ENCODE measurements at places on chromosomes 11 and 22.

- DNase-seq: peak; percentile 19
These were observed 406.2 kb downstream of the METTL15 start for GRCh38 chr11:28514391-28514790.

DNA sequence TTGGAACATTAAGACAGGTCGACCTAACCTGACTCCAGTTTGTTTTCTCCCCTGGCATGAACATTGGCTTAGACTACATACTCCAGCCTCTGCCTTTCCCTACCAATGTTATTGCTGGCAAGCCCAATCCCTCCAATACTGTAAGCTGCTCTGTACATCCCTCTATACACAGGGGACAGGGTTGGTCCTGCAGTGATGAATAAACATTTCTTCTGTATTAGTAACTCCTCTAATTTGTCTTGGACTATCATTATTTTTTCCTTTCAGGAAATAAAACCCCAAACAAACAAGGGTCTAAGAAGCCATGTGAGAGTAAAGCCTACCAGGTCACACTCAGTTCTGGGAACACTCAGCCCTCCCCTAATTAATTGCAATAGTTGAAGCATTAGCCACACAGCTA, 35.1 kb upstream of the FJX1 start:
- DNase-seq: peak; percentile 84

DNA sequence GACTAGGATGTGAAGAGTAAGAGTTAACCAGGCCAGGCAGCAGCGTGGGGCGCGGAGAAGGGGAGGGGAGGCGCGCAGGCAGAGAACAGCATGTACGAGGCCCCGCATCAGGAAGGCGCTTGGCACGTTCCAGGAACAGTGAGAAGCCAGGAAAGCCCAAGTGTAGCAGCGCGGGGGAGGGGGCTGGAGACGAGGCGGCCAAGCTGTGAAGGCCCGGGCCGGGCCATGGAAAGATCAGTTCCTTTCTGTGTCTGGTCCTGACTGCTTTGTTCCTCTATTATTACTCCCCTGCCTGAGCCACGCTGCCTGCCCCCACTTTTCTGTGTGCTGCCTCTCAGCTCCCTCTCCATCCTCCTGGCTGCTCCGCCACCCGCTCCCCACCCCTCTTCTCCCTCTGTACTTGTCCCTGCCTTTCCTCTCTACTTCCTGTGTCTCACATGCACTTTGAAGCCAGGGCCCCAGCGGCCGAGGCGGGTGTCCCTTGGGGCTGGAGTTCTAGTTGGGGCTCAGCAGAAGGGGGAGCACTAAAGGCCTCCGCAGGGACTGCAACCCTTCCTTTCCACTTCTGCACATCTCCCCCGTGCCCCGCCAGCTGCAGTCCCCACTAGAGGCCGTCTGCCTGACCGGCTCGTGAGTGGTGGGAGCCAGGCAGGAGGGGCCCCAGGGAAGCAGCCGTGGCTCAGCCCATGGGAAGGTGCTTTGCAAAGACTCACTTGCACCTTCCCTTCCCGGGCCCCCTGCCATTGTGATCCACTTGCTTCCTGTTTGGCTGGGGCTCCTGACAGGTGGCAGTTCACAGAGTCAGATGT, 63.7 kb downstream of the PRDM11 start:
- peak; percentile 51 for DNase-seq

DNA sequence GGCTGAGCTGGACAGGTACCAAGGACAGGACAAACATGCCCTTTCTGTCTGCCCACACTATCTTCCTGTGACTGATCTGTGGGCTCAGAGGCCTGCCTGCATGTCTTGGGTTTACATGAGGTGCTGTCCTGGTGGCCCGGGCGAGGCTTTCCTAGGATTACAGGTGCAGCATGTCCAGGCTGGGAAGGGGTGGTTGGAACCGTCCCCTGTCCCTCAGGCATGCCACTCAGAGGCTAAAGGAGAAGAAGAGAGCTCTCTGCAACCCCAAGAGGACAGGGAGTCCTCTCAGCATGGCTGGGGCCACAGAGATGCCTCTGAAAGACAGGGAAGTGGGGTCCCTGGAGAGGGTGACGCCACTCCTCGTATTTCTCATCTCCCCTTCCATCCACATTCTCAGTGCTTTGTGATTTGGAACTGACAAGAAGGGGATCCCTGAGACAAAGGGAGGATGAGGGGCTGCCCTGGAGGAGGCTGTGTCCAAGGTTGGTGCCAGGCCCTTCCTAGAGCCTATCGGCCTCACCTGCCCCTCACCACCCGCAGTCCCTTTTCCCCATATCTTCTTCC, 64.6 kb upstream of the LMO1 start:
- DNase-seq: no peak

DNA sequence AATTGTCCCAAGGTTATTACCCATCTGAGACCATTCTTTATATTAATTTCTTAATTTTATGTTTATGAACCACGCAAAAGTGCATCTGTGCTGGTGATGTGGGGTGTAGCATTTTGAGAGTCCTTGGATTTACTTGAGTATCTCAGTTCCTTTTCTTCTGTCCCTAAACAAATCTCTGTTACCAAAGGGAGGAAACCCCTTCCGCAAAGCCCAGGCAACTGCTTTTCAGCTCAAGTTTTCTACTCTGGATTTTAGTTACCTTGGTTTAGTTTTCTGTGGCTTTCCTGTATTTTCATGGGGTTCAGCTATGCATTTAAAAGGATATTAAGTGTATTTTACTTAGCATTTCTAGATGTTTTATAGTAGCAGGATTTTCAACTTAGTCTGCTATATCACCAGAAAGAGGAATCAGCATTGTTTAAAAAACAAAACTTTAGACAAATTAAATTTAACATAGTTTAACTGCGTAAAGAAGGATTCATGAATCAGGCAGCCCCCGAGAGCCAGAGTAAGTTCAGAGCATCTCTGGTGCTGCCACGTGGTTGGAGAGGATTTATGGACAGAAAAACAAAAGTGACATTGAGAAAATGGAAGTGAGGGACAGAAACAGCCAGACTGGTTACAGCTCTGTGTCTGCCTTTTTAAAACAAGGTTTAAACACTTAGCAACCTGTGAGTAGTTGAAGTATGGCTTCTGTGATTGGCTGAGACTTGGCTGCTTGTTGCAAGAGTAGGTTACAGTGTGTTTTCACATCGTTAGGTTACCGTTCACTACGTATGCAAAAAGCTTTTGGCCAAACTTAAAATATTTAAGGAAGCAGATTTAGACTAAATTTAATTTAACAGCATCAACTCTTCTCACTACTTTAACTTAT, 9.6 kb downstream of the ADM start:
- DNase-seq: no peak

DNA sequence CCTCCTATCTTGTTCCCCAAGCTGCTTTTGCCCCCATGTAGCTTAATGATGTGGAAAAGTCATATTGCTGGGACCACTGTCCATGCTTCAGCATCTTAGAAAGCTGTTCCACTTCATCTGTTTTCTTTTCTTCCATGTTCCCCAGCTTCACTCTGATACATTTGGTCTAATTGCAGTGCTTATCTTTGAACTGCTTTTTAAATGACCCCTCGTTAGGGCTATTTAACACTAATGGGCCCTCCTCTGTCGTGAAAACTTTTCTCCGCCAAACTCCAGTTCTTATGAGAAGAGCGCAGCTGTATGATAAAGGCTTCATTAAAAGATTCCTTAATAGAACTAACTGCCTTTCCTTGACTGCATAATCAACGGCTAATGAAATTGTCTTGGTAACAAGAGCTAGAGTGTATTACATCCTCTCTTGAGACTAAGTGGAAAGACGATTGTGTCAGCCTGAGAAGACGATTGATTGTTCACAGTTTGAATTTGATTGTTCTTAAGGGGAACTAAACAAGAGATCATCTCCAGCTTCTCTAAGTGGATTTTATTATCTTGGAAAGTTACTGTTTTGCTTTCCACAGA, 165.0 kb upstream of the MTNR1B start:
- DNase-seq: no peak

DNA sequence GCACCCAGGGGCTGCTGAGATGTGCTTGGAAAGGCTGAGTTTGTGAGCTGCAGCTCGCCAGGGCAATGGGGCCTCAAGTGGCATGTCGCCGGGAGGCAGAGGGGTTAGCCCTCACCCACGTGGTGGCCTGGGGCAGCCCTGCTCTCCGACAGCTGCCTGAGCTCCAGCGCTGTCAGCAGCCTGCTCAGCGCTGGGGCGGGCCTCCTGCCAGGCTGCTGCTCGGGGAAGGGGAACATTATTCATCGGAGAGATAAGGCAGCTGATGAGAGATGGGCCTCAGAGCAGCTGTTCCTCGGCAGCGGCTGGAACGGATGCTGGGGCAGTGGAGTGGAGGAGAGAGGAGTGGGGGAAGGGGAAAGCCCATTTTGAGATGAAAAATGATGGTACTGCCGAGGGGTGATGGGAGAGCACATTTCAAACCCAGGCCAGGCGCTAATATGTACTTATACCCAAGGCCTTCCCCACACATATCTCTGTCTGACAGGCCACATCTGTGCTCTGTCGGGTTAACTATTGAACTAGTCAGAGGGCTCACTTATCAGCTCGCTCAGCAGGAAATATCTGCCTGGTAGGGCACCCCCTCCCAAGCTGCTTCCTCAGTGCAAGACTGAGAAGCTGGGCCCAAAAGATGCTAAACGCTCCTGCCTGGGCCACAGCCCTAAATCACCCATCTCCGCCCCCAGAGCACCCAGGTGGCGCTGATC, 79.5 kb downstream of the TIMP3 start:
- peak; percentile 71 for DNase-seq

DNA sequence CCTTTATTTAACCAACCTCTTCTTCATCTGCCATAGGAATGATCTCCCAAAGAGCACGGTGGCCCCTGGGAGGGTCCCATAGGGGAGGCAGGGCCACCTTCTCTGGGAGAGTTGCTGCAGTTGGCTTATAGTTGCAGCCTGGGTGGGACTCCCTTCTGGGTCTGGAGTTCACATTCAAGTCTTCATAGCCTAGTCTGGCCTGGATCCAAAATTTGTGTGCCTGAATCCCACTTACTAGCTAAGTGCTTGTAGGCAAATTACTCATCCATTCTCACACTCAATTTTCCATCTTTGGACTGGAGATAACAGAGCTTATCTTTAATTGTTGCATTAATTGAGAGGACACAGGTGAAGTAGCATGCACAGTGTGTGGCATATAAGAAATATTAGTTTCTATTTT, 163.6 kb downstream of the GRIK4 start:
- no peak for DNase-seq

DNA sequence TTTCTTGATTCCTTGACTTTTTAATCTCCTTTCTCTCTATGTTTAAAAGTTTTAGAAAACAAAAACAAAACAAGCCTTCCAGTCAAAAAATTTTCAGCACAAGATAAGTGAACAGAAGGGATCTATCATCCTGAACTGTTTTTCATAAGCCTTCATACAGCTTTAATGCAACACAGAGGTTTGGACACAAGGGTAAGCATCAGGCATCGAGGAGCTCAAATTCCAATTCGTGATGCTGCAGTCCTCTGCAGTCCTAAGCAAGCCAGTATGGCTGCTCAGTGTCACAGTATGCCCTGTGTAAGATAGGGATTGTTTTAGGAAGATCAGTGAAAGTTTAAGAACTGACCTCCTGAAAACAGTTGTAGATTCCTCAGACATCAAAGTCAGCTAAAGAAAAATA, 740.9 kb downstream of the NTM start:
- no peak for DNase-seq

GRCh38 chr22:29912605-29913398, 29.8 kb downstream of the MTMR3 start:
- peak; percentile 76 for DNase-seq

DNA sequence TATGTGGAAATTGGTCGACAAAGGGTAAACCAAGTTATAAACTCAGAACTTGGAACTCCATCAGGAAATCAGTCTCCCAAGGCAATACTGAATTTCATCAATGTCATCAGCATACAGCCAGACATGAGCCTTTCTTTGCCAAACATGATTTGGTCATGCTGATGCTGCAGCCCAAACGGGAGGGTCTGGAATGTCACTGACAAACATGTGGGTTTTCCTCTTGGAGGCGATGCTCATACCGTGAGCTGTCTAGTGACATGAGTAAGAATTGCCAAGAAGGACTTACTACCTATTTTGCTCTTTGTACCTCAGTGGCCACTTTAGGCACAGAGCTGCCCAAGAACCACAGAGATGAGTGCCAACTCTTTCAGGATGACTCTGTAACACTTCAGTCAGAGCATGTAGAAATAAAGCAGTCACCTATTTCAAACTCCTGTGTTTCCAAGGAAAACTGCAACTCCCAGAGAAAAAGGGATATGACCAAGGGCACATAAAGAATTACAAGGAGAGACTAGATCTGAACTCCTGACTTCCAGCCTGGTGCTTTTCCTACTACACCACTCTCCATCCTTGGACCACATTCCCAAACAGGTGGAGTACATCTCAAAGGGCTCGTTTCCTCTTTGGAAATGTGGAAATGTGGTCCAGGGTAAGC, 24.3 kb upstream of the MRGPRX2 start:
- DNase-seq: no peak

- DNase-seq: no peak
These were observed 11.5 kb downstream of the PARVG start for GRCh38 chr22:44192098-44192815.

DNA sequence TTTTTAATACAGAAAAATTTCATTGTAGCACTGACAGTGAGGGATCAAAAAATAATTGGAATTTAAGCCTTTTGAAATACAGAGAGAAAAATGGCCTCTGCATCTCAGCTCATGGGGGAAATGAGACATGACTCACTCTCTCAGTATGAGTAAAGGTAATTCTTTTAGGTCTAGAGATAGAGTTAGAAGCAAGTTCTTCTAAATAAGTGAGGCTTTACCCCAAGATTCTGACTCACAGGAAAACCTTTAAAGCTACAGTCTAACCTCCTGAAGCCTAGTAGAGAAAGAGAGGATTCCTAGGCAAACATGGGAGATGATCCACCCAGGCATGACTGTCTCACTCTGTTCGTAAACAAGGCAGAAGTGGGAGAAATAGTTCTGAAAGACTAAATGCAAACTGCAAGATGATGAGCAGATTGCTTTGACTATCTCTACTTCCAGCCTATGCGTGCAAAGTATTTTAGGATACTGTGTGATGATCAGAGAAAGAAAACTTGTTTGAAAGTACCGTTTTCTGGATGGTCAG, 1003.3 kb upstream of the CCDC90B start:
- DNase-seq: peak; percentile 0

GRCh38 chr11:1932681-1933080, 13.2 kb downstream of the TNNT3 start:
- DNase-seq: no peak

DNA sequence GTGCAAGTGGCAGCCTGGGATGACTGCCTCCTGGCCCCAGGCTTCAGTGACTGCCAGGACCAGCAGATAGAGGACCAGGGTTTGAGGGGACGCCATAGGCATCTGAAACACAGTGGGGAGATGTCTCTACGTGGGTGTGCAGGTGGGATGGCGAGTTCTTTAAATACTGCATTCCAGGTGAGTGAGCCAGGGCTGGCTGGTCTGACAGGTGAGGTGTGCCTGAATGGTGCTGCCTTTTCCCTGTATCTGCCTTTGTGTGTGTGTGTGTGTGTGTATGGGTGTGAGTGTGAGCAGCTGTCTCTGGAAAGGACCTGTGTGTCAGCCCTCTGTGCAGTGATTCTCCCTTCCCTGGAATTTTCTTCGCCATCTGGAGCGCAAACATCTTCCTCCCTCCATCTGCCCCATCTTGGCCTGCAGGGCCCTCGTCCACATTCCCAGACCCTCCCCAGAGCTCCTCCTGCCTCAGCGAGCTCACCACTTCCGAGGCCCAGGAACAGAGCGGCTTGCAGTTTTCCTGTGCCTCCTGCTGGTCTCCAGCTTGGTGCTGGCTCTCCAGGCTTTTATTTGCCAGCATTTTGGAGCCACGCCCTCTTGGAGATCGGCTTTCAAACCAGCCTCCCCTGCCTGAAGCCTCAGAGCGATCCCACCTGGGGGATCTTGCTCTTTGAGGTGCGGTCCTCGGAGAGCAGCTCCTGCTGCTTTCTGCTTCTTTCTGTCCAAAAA, at the start of gene GPHA2:
GPHA2 (minus strand) TSS at position 535 of the 723 bp plus-strand sequence; CDS start at position 102, 433 bp downstream.
- peak; percentile 70 for DNase-seq

GRCh38 chr11:33701302-33702230, 940 bp upstream of the C11orf91 start:
- peak; percentile 82 for DNase-seq
